Fibroblast of skin of scalp (primary cell): ENCODE measurements at places on chromosomes 11 and 22.

- no peak for DNase-seq
Measured at GRCh38 chr22:19890502-19891316, 36.0 kb upstream of the GNB1L start.

- no peak for DNase-seq
Measured at GRCh38 chr11:46353698-46354097, 6.4 kb downstream of the DGKZ start.

DNA sequence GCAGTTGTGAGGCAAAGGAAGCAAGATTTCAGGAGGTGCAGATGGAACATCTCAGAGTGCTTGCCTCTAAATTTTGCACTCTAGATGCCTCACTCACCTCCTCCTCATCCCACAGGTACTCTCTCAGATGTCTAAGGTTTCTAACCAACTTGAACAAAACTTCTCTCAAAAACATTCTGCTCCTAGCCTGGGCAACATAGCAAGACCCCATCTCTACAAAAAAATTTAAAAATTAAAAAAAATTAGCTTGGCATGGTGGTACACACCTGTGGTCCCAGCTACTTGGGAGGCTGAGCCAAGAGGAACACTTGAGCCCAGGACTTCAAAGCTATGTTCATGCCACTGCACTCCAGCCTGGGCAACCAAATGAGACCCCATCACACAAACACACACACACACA is 4.2 kb downstream of the ZNF280A start:
- DNase-seq: no peak

DNA sequence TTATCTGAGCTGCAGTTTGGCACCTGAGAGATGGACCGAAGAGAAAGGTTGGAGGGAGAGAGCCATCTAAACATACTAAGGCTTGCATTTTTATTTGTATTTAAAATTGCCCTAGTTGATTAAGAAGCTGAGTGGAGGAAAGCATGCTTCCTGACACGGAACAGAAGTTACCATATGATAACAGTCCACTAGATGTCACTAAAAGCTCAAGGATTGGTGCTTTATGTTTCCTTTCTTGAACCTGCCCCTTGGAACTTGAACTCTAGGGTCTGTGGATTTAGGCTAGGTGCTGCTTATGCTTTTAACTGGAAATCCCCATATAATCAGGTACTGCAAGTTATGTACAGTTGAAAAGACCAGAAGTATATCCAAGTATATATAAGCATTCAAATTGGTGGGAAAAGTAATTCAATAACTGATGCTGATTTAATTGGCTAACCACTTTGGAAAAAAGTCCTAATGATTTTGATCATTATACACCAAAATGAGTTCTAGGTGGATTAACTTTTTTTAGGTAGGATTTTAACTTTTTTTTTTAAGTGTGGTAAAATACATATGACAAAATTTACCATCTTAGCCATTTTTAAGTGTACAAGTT is 9.5 kb downstream of the RBMXL2 start:
- peak; percentile 51 for DNase-seq

GRCh38 chr11:110028921-110029320 is 64.3 kb upstream of the ZC3H12C start:
- no peak for DNase-seq

- no peak for DNase-seq
Measured at GRCh38 chr22:46354176-46354992, 18.9 kb downstream of the TRMU start.

DNA sequence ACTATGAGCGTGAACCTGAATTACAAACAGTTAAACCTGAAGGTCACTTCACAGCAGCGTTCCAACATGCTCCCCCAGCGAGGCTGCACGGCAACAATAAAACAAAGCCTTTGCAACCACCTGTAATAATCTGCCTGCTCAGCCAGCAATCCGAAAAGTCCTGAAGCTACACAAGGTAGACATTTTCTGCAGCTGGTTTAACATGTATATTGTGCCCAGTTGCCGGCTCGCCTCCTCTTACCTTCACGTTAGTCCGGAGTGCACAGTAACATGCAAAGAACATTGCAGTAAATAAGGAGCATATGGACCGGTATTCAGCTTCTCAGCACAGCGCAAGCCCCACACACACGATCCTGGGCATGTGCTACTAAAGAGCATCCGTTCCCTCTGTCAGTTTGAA is 704.3 kb downstream of the DLG2 start:
- no peak for DNase-seq

DNA sequence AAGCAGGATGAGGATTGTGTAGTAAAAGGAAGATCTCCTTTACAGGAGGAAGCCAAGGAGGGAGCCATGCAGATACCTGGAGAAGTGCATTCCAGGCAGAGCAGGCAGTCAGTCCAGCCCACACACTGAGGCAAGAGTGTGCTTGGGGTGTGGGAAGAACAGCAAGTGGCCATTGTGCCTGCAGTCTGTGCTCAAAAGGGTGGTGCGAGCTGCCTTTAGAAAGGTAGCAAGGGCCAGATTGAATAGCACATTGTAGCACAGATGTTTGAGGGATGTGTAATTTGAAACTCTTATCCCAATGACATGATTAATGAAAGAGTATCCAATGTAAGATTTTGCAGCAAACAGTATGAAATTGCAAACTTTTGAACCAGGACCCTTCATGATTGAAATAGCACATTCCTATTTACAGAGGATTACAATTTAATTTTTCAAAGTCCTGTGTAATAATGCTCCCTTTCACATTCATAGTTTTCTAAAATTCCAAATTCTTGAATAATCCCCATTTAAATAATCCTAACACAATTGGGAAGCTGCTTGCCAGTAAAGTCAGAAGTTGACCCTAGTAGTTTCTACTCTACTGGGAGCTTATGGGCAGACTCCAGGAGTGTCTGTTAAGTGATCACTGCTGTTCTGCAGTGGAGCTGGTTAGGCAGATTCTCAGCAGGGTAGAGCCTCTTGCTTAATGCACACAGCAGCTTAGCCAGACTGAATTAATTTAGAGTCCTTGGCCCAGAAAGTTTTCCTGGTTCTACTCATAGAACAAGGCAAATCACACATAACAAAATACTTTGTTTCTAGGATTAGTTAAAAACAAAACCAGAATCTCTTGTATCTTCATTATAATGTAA is 78.1 kb downstream of the CYB5R2 start:
- DNase-seq: peak; percentile 68

GRCh38 chr11:44540667-44541066 is 24.8 kb upstream of the CD82 start:
- DNase-seq: no peak

- DNase-seq: no peak
Measured at GRCh38 chr11:120707663-120708062, 196.1 kb downstream of the GRIK4 start.

- DNase-seq: no peak
Measured at GRCh38 chr11:116963813-116964212, 126.4 kb upstream of the APOA1 start.

GRCh38 chr22:41687901-41688364 is 734 bp downstream of the SNU13 start:
- peak; percentile 17 for DNase-seq

DNA sequence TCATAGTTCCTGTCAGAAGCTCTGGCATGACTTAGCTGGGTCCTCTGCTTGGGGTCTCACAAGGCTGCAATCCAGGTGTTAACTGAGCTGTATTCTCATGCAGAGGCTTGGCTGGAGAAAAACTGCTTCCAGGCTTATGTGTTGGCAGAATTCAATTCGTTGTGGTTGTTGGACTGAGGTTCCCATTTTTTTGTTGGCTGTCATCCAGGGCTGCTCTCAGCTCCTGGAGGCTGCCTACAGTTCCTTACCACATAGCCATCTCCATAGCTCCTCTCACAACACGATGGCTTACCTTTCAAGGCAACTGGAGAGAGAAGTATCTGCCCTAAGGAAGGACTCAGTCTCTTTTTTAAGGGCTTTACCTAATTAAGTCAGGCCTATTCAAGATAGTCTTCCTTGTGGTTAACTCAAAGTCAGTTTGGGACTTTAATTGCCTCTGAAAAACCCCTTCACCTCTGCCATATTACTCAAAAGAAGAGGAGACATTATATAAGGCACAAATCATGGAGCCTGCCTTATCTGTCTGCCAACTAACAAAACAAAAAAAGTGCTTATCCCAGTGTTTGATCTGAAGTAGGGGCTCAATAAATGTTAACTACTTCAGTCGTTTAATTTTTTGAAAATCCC is 35.2 kb downstream of the OR2AG2 start:
- DNase-seq: peak; percentile 4

DNA sequence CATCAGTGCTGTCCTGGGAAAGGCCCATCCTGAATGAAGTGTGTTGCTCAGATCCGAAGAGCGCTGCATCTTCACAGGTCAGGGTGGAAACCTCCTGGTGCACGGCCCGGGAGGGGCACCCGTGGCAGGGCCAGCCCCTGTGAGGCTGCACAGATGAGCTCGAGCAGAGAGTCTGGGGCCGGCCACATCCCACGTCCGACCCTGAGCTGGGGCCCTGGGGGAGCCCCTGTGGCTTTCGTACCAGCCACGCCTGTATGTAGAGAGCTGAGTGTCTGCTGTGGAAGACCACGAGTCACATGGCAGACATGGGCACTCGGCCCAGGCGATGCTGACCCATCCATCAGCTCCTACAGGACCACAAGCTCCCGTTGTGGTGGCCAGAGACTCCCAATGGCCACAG is 24.9 kb upstream of the SEPTIN5 start:
- no peak for DNase-seq

DNA sequence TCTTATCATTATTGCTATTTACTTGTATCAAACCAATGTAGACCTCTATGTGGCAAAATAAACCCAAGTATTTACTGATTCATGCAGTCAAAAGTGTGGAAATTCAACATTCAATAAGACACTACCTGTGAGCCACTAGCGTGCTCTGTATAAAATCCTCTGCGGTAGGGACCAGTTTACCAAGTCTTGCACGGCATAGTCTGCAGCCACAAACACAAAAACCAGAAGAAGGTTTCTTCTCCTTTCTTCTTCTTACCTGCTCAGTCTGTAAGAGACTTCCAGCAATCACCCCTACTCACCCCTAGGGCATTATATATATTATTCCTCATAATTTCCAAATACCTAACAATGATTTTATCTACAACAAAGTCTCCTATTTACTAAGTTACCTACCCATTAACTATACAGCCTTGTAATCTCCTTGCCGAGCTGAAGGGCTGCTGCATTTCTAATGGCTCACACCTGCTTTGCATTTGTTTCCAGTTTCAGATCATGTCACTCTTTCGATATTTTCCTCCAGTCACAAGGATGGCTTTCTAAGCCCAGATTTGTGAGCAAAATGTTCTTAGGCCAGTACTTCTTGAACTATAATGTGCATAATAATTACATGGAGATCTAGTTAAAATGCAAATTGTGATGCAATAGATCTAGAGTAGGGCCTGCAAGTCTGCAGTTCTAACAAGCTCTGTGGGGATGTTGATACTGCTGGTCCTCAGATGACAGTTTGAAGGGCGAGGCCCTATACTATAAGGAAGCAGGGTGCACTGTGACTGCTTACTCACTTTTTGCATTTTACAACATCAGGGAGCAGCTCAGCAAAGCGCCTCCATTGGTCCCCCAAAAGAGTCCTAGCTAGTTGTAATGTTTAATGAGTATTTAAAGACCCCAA is 191.9 kb upstream of the DDI1 start:
- DNase-seq: no peak

GRCh38 chr11:127873478-127873877 is 713.9 kb downstream of the ETS1 start:
- DNase-seq: no peak

DNA sequence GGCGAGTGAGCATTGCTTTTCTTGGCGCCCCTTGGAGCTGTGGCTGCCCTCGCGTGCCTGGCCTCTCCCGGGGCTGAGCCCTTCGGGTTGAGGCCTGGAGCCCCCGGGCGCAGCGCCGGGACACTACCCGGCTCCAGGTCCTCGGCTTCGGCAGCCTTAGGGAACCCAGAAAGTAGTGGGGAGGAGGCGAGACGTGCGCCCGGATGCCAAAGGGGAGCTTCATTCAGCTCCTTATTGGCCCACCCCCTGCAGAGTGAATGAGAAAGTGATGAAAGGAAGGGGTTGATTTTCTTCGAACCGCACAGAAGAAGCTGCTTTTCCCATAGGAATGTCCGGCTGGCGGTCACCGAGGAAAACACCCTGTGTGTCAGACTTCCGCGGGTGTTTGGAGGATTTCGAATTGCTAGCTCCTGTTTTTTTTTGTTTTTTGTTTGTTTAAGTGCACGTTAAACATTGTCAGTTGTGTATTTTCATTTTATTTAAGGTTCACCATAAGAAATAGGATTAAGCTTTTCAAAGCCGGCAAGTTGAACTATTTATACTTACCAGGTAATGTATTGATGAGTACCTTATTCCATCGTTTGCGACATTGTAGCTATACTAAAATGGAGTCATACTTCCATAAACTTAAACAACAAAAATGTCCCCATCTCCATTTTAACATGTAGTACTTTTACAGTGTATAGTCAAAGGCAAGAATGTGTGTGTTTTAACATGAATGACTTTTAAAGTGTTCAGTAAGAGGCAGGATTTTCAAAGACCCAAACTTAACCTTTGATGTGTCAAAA is 841 bp upstream of the EIF4G2 start:
- peak; percentile 91 for DNase-seq
